ENCODE measurements at places on chromosomes 1 and 21. TPM values are rescaled to one million over a fixed set of nuclear protein-coding genes. Genes with fewer than 3 reads are reported as not detected.
A peak's percentile ranks its signal among the peaks of the same experiment; 100 is the strongest.

- H3K4me1 ChIP-seq = peaks cover 36% of the 10 kb centered on the region
- H3K4me3 ChIP-seq = no peak overlapping the region
- no peak for DNase-seq
- no peaks in the 10 kb centered on the region for H3K27me3 ChIP-seq
Observed at GRCh38 chr1:53125122-53125521, 17.3 kb downstream of the SLC1A7 start.

DNA sequence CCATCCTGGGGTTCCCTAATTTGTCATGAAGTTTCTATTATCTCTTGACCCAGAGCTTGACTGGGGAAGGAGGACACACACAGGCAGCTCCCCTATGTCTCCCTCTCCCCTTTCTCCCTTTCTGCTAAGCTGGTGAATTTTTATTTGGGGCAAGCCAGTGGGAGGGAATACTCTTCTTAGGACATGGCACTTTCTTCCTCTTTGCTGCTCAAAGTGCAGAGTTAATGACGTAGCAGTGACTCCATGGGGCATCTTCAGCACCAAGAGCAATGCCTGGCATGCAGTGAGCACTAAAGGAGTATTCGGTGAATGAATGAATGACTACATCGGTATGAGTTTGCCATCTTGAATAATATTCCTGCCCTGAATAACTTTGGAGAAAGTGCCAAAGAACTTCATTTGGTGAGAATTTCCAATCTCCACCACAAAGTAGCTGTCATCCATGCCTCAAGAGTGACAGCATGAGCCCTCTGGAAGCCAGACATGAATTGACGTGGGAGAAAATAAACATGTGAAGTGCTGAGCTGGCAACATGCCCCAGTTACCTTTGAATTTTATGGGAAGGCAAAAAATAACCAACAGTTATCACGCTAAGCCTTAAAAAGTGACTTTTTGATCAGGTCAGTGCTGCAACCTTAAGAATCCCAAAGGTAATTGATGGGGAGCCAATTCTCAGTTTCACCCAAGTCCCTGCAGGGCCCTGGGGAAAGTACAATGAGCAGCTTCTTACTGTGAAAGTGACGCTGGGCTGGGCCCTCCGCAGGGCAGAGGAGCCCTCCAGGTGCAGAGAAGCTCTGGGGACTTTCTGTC, 22.1 kb upstream of the ATF3 start:
- no peak overlapping the region for H3K27ac ChIP-seq
- H3K27me3 ChIP-seq = peaks cover 3% of the 10 kb centered on the region
- DNase-seq = no peak

GRCh38 chr1:240285540-240285939, 193.9 kb downstream of the FMN2 start:
- no peak overlapping the region for H3K27ac ChIP-seq
- peaks cover 16% of the 10 kb centered on the region for H3K4me1 ChIP-seq
- H3K36me3 ChIP-seq = no peaks in the 10 kb centered on the region
- no peak overlapping the region for H3K4me3 ChIP-seq
- no peaks in the 10 kb centered on the region for H3K27me3 ChIP-seq

DNA sequence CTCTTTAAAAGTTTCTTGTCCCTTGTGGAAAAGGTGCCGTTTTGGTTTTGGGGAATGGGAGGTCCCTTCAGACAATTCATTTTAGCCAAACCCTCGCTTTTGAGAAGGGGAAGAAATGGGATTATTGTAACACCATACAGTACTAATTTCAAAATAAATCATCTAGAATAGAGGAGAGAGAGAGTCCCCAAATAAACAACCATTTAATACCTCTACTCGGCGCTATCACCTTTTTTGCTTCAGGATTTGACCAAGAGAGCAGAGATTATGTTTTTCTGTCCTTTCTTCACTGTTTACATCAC, 770 bp upstream of the RC3H1 start:
- no peaks in the 10 kb centered on the region for H3K36me3 ChIP-seq
- peaks cover 34% of the 10 kb centered on the region for H3K4me1 ChIP-seq
- DNase-seq = no peak
- peak overlapping the region; percentile 97 for H3K27ac ChIP-seq
- H3K27me3 ChIP-seq = no peaks in the 10 kb centered on the region

DNA sequence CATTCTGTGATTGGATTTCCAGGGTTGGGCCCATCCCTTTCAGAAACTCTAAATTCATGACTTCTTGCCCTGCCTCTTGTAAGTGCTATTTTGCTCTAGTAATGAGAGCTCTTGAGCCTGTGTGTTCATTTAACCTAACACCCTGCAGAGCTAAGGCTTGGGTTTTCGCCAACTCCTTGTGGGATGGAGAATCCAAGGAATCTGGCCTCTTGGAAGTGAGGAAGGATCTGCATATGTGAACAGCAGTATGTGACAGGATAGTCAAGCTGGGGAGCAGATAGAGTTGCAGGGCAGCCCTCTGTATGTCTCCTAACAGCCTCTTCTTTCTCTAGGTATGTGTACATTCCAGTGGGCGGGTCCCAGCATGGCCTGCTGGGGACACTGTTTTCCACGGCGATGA, 258.9 kb downstream of the HHAT start:
- H3K4me1 ChIP-seq = no peaks in the 10 kb centered on the region
- no peaks in the 10 kb centered on the region for H3K27me3 ChIP-seq
- H3K27ac ChIP-seq = no peak overlapping the region
- no peak for DNase-seq

DNA sequence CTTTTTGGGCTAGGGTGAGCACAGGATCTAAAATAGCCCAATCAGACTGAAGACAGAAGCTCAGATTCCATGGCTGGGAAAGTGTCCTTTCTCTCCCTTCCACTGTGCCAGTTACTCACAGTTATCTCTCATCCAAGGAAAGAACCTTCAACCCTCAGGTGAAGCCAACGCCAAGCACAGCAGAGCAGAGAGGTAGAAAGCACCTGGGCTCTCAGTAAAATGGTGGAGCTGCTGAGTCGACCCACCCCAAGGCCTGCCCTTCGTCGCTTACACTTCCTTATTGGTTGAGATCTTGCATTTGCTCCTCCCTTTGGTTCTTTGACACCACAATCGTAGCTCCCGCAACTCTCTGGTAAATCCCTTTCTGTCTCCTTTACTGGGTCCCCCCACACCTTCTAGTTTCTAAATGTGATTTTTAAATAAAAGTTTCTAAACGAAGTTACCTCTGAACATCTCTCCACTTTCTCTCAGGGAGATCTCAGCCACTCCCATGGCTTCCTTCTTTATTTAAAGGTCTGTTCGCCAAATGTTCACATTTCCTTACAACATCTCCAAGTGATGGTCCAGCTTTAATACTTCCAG, 27.5 kb upstream of the SLC30A1 start:
- H3K4me3 ChIP-seq = no peak overlapping the region
- DNase-seq = no peak
- no peaks in the 10 kb centered on the region for H3K36me3 ChIP-seq
- H3K27ac ChIP-seq = no peak overlapping the region
- H3K27me3 ChIP-seq = no peaks in the 10 kb centered on the region

DNA sequence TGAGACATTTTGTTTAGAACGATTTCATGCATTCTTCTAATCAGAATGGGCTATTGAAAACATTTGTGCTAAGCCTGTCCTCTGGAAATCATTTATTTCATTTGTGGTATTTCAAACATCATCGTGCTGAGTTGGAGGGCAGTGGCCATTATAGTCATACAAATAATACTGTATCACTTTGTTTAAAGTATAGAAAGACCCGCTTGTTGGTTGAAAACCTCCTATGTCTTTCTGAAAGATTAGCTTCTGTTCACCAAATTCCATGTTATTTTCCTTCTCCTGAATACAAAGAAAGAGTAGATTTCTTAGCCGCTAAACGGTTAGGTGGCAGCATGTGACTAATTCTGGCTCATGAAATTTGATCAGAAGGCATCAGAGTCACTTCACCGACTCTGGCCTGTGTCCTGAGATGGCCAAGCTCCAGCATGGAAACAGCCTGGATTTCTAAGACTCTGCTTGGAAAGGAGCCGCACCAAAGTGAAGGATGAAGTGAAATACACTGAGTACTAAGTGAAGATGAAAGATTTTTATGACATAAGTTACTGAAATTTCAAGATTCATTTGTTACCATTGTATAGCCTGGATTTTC, 355.1 kb downstream of the USP25 start:
- no peaks in the 10 kb centered on the region for H3K27me3 ChIP-seq
- no peak for DNase-seq
- no peak overlapping the region for H3K4me3 ChIP-seq
- no peaks in the 10 kb centered on the region for H3K36me3 ChIP-seq
- peaks cover 6% of the 10 kb centered on the region for H3K4me1 ChIP-seq

DNA sequence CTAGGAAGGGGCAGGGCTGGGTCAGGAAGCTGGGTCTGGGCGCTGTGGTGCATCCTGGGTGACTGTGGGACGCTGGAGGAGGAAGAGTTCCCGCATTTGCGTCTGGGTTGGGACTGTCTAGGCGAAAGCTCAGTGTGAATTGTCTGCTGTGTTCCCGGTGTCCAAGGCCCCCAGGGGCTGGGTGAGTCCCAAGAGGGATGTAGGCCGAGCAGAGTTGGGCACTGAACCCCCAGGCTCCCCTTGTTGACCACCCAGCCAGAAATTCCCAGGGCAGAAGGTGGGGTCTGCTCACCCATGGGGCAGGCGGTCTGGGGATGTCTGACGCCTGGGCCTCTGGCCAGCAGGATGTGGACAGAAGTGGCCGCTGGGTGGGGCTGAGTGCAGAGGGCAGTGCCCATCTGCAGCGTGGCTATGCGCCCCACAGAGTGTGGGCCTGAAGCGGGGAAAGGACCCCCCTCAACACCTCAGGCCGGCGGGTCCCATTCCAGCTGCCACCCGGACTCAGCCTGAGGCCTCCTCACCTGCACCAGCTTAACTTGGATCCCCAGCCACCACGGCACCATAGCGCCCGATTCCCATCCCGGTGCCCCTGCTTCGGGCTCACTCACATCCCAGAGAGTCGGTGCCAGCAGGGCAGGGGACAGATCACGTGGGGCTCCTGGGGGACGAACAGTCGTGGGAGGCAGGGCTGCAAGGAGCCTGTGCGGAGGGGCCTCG, 37.0 kb upstream of the POFUT2 start:
- no peaks in the 10 kb centered on the region for H3K36me3 ChIP-seq
- H3K27ac ChIP-seq = no peak overlapping the region
- peaks cover 27% of the 10 kb centered on the region for H3K4me1 ChIP-seq
- no peaks in the 10 kb centered on the region for H3K27me3 ChIP-seq
- no peak overlapping the region for H3K4me3 ChIP-seq
- DNase-seq = no peak

DNA sequence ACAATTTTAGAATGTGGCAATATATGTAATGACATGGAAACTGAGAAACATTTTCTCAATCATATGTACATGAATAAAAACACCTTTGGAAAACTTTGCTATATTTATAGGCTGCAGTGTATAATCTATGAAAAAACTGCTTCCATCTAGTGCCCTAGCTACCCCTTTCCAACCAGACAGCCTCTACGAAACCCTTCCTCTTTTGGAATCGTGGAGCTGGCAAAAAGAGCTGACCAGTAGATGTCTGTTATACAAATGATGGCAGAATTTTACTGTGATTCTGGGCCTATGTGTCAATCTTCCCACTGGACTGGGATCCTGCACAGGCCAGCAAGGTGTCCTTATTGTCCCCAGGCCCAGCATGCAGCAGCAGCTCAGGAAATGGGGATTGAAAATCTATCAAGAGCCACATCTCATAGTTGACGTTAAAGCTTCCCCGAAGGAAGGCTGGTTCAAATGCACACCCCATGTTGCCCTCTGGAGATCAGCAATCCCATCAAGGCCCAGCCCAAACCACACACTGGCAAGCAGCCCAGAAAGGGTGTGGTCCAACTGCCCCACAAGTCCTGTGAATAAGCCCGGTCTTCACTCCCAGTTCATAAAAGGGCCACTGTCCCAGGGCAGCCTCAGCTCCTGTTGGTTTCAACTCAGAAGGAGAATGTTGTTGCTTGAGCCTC, 8.8 kb upstream of the FAM20B start:
- no peaks in the 10 kb centered on the region for H3K36me3 ChIP-seq
- H3K4me1 ChIP-seq = peaks cover 12% of the 10 kb centered on the region
- H3K27me3 ChIP-seq = no peaks in the 10 kb centered on the region
- H3K27ac ChIP-seq = peak overlapping the region; percentile 81
- peak; percentile 74 for DNase-seq

DNA sequence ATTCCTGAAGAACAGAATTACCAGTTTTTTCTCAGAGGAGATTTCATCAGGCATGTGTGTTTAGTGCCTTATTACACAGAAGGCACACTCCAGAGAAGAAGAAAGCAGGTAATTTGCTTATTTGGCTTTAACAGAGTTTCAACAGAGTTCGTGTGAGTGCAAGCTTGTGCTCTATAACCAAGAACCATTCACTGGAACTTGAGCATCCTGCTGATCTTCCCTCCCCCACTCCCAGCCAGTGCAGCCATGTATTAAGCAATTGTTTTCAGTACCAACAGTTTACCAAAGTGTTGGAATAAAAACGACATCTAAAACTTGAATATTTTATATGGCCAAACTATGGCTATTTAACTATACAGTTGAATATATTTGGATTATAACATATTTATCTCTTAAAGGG, 4.3 kb downstream of the MGST3 start:
- no peak overlapping the region for H3K27ac ChIP-seq
- no peak overlapping the region for H3K4me3 ChIP-seq
- H3K27me3 ChIP-seq = no peaks in the 10 kb centered on the region
- H3K4me1 ChIP-seq = peaks cover 29% of the 10 kb centered on the region

GRCh38 chr1:40450495-40451237, 390 bp downstream of the ZFP69B start:
- H3K36me3 ChIP-seq = no peaks in the 10 kb centered on the region
- peak; percentile 37 for DNase-seq
- no peaks in the 10 kb centered on the region for H3K27me3 ChIP-seq
- no peaks in the 10 kb centered on the region for H3K4me1 ChIP-seq

DNA sequence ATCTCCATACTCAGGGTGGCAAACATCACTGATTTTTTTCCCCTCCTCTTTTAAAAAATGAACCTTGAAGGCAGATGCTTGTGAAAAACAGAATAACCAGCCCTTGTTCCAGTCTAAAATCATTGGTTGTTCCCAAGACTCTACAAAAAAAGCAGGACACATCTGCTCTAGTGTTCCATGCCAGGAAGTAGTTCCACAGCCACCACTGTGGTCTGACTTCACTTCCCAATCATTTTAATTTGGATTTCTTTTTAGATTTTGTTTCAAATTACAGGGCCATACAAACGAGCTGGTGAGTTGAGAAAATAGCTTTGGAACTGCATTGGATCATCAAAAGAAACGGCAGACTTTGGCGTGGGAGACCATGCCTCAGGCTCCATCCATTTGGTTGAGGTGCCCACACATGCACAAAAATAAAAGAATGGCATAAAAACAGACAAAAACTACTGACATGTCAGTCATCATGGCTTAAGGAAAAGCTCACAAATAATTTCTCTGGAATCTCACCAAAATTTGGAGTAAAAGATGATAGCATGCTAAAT, 210.0 kb downstream of the GABPA start:
- H3K27me3 ChIP-seq = no peaks in the 10 kb centered on the region
- H3K4me1 ChIP-seq = no peaks in the 10 kb centered on the region
- H3K36me3 ChIP-seq = peaks cover 4% of the 10 kb centered on the region
- H3K27ac ChIP-seq = no peak overlapping the region
- no peak overlapping the region for H3K4me3 ChIP-seq
- no peak for DNase-seq

GRCh38 chr21:45136927-45137611, 62.7 kb downstream of the ADARB1 start:
- DNase-seq = peak; percentile 93
- H3K4me3 ChIP-seq = no peak overlapping the region
- H3K36me3 ChIP-seq = no peaks in the 10 kb centered on the region
- H3K4me1 ChIP-seq = peaks cover 3% of the 10 kb centered on the region
- peak overlapping the region; percentile 96 for H3K27ac ChIP-seq
- H3K27me3 ChIP-seq = no peaks in the 10 kb centered on the region

NPPB gene
- 3.9 TPM for total RNA-seq

CRYBG2 gene
- 7.1 TPM for total RNA-seq

RNF186 gene
- 1.4 TPM for total RNA-seq

MYBPHL gene
- total RNA-seq = 3.6 TPM

TNNI3K gene
- not detected for total RNA-seq

POLR3GL gene
- 15.6 TPM for total RNA-seq

PAQR6 gene
- 4.5 TPM for total RNA-seq

NES gene
- total RNA-seq = 7.9 TPM
